Frontal cortex (tissue), 4 donors: ENCODE measurements at places on chromosomes 16 and 17.

DNA sequence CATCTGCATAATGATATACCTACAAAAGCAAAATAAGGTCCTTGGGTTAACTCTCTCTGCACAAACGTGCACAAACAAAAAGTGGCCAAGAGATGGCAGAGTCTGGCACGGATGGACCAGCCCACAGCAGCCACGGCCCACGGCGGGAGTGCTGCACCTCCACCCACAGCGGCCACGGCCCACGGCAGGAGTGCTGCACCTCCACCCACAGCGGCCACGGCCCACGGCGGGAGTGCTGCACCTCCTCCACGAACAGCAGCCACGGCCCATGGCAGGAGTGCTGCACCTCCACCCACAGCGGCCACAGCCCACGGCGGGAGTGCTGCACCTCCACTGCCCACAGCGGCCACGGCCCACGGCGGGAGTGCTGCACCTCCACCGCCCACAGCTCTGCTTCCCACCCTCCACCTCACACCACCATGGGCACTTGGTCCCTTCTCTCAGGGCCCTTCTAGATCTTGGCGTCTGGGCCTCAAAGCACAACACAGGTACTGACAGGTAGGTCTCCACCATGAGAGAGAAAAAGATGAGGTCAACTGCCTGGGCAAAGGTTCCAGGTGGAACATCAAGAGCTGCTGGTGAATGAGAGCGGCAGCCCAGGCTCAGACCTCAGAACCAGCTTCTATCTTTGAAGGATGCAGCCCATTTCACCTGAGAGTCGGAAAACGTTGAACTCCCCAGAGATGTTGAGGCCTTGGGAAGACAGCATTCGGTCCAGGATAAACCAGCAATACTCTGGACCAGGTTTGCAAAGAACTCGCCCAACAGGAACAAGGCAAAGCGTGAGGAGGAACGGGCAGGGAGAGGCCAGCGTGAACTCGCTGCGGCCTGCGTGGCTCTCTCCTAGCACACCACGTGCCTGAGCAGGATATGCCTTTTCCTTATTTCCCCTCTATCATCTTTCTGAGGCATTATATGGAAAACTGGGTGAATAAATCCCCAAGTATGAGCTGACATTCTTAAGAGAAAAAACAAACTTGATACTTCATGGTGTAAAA, 124.5 kb downstream of the ZNF778 start:
- no peak for DNase-seq

- DNase-seq, result no peak
Observed at GRCh38 chr17:73991260-73991659, 212.2 kb upstream of the RPL38 start.

- DNase-seq, result no peak
Observed at GRCh38 chr16:11139326-11140097, 116.5 kb downstream of the SOCS1 start.

DNA sequence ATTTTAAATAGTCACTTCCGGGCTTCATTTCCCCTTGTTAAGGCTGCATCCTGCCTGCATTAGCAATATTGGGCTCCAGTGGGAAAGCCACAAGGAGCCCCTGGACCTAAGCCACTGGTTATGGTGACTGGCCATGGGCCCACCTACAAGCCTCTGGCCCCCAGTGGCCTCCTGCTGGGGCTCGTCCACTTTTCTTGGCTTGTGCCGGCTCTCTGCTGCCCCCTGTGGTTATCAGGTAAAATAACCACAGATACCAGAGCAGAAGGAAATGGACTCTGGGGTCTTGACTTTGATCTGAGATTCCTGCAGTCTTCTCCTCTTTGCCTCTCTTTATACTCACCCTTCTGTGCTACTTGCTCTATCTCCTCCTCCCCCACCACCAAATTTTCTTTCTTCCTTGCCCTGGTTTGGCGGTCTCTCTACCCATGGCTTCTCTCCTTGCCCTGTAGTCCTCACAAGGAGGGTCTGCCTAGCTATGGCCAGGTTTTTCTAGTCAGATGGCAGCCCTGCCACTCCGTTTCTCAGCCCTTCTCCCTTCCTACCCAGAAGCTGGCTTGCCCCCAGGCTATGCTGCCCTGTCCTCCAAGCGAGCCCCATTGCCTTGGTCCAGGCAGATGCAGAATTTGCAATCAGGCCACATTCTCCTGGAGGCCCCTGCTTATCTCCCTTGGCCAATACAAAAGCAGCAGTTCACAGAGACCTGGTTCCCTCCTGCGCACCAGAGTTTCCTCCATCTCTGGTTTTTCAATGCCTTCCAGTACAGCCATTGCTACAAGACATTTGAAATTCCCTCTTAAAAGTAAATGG, 82.9 kb upstream of the RCVRN start:
- no peak for DNase-seq

GRCh38 chr17:17413215-17413792, 63.5 kb upstream of the MED9 start:
- DNase-seq, result no peak

DNA sequence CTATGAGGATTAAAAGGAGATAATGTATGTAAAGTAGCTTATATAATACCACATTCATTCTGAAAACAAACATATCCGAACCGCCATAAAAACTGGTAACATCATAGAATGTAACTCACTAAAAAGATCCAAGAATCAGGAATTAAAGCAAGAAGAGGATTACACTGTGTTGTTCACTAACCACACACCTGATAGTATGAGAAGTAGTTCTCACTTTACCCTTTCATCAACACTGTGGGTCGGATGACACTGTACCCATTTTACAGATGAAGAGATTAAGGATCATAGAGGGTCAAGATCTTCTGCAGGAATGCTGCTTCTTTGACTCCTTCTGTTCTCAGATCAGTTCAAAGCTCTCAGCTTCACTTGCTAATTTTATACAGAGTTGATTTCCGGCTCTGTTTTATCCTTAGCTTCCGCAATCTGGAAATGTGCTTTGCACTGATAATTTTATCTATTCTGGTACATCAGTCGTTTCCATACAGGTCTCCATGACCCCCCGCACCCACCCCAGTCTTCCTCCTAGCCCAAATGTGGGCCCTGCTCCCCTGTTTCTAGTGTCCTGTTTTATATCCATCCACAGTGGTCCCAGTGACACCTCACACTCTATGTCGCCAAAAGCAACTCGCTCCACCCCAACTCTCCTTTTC, 288.6 kb upstream of the CCL2 start:
- DNase-seq, result no peak

GRCh38 chr16:87570938-87571867, 31.1 kb upstream of the JPH3 start:
- DNase-seq, result no peak

- DNase-seq, result no peak
Observed at GRCh38 chr16:2529961-2530628, 1.1 kb downstream of the CEMP1 start.

DNA sequence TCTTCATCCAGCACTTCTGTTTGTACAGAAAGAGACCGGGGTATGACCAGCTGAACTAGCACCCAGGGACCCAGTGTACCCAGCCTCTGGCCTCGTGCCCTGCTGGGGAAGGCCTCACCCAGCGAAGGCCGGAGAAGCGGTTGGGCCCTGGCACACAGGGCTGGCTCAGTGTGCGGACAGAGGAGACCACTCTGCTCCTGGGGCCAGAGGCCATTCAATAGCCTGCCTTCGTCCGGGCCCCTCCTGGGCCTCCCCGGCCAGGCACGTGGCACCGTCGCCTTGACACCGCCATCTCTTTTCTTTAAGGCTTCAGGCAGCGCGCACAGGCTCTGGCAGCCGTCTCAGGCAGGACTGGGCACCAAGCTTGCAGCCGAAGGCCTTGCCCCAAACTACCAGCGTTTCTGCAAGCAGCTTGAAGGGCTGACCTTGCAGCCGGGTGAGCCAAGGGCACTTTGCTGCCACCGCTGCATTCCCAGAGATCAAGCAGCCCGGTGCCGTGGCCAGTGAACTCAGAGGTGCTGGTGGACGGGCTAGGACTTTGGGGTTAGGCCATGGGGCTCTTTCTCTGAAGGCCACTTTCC, 8.0 kb downstream of the TAX1BP3 start:
- DNase-seq, result no peak

GRCh38 chr16:21184834-21185233, 26.4 kb downstream of the LDAF1 start:
- no peak for DNase-seq

DNA sequence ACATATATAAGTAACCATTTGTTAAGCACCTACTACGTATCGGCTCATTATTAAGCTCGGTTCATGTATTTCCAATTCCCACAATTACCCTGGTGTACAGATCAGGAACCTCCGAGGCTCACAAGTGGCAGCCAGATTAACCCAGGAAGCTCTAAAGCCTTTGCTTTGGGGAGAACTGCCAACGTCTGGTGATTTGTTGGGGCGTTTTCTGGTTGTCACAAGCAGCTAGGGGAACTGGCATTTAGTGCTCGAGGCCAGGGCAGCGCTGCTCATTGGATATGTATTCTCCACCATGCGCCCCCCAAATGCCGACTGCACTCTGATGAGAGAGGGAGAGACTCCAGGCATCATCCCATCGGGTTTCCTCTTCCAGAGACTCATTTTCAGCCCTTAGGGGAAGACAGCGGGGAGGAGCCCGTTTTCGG, 541 bp downstream of the ZNF18 start:
- DNase-seq, result no peak

DNA sequence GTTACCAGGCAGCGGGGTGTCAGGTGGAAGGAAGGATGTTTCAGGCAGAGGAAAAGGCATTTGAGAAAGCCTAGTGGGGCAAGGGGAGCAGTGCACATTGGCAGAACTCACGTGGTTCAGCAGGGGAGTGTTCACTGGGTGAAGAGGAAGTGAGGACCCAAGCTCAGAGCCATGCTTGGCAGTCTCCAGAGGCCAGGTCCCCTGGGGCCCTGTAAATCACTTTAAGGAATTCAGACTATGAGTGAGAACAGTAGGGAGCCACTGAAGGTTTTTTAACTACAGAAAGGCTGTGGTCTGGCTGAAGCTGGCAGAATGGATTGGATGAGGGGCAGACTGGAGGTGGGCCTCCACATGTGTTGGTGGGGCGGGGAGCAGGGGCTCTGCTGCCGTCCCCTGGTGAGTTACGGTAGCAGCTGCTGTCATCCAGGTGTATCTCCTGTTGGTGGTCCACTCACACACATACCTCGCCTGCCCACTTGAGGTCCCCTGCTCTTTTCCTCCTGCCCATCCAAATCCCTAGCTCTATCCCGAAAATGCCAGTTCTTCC, 5.1 kb downstream of the CLEC16A start:
- no peak for DNase-seq

DNA sequence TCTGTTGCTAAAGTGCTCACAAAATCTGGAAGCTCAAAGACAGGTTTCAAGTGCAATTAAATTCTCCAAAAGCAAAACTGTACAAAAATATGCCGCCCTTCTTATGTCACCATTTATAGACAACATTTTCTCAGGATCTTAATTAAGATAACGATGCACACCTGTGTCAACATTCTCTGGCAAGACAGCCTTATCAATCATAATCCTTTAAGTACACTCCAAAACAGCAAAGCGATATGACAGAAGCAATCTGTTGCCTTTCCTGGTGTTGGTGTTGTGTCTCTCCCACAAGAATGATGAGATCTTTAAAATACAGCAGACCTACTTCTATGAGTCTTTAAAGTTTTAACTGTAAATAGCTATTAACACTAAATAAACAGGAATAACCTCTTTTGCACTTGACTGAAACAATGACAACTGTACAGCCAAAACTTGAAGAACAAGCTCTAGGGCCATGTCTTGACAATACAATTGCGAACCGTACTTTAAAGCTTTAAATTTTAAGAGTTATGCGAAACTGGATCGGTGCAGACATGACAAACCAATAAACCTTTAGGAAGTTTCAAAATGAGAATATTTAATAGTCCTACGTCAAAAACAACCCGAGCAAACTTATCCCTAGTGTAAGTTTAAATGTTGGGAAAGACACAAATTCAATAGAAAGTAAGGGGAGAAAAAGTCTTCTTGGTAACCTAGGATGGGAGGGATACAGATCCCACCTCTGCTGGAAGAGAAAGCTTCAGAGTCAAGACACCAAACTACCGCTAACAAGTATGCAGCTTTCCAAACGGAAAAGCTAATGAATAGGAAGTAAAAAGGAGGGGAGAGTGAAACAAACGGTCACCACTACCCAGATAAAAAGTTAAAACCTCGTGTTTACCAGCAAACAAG, 3.3 kb upstream of the IRX5 start:
- no peak for DNase-seq

- DNase-seq, result no peak
Observed at GRCh38 chr16:89506791-89507191, 1.4 kb upstream of the SPG7 start.

DNA sequence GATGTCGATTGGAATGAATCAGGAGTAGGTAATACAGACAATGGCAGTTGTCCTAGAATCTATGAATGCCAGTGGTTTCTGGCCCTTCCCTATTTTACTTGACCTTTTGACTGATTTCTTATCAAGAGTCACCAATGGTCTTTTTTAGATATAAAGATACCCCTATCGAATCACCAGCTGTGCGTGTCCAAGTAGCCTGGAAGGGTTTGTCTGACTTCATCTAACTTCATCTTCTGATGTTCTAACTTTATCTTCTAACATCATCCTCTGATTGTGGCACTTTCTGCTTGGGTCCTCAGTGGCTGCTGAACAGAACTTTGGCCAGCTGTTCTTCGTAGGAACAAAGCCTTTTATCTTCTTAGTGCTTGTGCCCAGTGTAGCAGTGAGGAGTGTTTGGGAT, 129.7 kb downstream of the MSI2 start:
- DNase-seq, result no peak

DNA sequence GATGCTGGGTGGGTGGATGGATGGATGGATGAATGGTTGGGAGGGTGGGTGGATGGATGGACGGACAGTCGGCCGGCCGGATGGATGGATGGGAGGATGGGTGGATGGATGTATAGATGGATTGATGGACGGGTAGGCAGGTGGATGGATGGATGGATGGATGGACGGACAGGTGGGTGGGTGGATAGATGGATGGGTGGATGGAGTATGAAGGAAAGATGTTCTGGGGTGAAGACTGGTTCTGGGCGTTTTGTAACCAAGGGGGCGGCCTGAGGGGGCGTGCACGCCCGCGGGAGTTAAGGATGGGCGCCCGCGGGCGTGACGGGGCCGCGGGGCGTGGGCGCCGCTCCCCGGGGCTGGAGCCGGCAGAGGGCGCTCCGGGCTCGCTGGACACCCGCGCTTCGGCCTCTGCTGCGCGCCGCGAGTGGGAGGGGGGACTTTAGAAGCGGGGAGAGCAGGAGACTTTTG, at the start of gene NECAB2:
Gene NECAB2, plus strand, starts transcription at position 407 of the 468 bp plus-strand sequence. CDS start 405 bp downstream, outside the sequence.
- peak; percentile 83 for DNase-seq

- DNase-seq, result no peak
Observed at GRCh38 chr16:5415123-5415522, 317.5 kb upstream of the EEF2KMT start.

DNA sequence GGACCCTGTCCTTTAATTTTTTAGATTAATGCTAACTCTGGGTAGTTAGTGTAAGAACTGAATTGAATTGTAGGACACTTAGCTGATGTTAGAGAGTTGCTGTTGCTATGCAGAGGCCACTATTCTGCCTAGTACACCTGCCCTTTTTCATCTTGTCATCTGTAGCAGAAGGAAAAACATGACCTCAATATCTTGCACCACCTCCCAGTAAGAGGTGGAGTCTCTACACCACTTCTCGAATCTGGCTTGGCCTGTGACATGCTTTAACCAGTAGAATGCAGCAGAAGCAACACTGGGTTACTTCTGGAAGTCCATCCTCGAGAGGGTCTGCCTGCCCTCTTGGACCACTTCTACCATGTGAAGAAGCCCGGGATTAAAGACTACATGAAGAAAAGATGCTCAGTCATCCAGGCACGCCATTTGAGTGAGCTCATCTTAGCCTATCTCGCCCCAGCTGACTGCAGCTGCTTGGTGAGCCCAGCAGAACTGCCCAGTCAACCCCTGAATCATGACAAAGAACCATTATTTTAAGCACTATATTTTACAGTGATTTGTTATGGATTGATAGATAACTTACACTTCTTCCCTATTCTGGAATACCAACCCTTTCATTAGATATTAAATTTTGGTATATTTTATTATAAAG, 153.5 kb downstream of the MYO1D start:
- no peak for DNase-seq
